ENCODE measurements at places on chromosomes 3 and 15.

GRCh38 chr15:98568382-98569017 lies 79.8 kb upstream of the IGF1R start:
- peak; percentile 21 for DNase-seq

DNA sequence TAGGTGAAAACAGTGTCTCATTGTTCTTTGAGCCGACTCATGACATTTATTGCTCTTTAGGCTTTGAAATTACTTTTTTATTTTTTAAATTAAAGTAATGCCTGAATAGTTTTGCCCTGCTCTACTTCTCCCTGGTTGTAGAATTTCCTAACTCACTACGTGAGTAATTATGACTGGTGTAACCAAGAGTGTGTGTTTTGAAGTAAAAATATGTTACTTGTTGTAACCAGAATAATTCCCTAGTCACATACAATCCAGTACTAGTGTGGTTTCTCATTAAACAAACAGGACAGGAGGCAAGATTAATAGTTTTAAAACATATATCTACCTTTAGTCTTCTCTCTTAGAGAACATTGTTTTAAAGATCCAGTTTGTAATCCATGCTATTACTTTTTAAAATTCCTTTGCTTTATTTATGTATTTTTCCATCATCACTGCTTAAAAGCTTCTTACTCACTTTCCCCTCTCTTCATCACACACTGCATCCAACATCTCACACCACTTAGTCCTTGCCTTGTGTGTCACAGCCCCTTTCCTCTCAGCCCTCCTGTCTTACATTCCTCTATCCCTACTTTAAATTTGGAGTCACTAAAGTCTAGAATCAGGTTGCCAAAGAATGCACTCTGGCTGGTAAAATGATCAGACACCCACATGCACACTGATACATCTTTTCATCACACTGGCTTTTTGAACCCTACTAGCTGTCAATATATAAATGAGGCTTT lies 219.7 kb downstream of the WNT5A start:
- peak; percentile 72 for DNase-seq

- peak; percentile 99 for DNase-seq
These were observed 33.3 kb upstream of the MRPS22 start for GRCh38 chr3:139310474-139310933.

GRCh38 chr3:71226565-71227269 lies 356.8 kb downstream of the FOXP1 start:
- peak; percentile 64 for DNase-seq

Measured in EH (cell line).